ENCODE measurements at places on chromosomes 16 and 17. TPM values are rescaled to one million over a fixed set of nuclear protein-coding genes. Genes with fewer than 3 reads are reported as not detected.

Gene P2RX5
- 0.38 TPM for total RNA-seq

Gene ARL5C
- total RNA-seq, result not detected

Gene TBX6
- 0.33 TPM for total RNA-seq

Gene SCGB1C2
- not detected for total RNA-seq

Gene C17orf100
- 0.33 TPM for total RNA-seq

Gene AKAP1
- 19.7 TPM for total RNA-seq

Gene KLHL10
- total RNA-seq, result not detected

Gene PRR11
- 24.6 TPM for total RNA-seq

Gene SCN4A
- not detected for total RNA-seq

Gene C16orf89
- under 0.01 TPM for total RNA-seq

Gene CHRNE
- 0.65 TPM for total RNA-seq

Gene SNN
- 30.7 TPM for total RNA-seq

Gene TMC8
- 0.38 TPM for total RNA-seq

Gene MPP2
- total RNA-seq, result 0.38 TPM

Gene GNAO1
- total RNA-seq, result not detected

Gene SULT1A2
- not detected for total RNA-seq
